ENCODE measurements at places on chromosomes 3 and 15.

GRCh38 chr3:31529421-31529820 is 3.3 kb upstream of the STT3B start:
- DNase-seq: no peak

DNA sequence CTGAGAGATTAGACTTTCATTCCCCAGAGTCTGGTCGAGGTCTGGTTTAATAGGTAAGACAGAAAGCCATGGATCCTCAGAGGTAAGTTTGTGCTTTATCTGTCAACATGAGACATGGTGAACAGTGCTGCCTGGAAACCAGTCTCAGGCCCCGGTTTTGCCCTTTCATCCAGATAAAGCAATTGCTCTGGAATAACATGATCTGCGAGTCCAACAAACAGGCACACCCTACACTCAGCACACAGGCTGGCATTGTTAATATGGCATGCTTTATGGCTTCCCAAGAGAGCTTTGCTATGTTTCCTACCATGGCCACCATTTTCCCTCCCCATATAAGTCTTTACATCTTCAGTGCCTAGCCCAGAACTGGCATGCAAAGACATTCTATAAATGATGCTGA is 30.1 kb upstream of the MNS1 start:
- no peak for DNase-seq

- no peak for DNase-seq
Observed at GRCh38 chr3:184771301-184772127, 40.5 kb upstream of the VPS8 start.

DNA sequence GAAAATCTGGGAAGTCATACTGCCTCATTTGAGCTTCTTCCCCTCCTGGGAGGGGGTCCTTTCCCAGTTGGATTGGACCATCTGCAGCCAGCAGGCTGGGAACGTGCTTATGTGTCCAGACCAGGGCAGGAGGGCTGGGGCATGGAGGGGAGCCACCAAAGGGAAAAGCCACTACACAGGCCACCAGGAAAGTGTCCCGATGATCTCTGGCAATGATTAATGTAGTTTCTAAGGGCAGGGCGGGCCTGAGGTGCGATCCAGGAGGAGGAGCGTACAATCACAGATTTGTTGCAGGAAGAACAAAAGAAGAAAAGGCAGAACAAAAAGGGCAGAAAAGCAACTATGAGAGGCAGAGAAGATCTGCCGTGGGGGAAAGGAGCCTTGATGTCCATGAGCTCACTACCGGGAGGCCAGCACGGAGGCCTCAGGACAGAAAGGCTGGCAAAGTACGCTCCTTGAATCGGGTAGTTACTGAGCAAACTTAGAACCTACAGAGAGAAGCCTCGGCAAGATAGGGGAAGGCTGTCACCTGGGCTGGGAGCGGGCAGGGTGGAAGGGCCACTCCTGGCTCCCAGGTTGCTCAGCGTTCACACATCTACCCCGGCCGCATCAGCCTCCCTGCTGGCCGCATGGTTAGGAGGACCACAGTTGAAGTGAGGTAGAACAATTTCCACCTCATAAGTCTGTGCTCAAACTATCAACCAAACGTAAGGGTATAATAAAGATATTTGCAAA is 79.5 kb upstream of the PCSK6 start:
- DNase-seq: no peak

All from WTC11 (cell line).